ENCODE measurements at places on chromosomes 12 and 14.

GRCh38 chr12:643475-644302, 19.6 kb downstream of the NINJ2 start:
- DNase-seq: no peak

DNA sequence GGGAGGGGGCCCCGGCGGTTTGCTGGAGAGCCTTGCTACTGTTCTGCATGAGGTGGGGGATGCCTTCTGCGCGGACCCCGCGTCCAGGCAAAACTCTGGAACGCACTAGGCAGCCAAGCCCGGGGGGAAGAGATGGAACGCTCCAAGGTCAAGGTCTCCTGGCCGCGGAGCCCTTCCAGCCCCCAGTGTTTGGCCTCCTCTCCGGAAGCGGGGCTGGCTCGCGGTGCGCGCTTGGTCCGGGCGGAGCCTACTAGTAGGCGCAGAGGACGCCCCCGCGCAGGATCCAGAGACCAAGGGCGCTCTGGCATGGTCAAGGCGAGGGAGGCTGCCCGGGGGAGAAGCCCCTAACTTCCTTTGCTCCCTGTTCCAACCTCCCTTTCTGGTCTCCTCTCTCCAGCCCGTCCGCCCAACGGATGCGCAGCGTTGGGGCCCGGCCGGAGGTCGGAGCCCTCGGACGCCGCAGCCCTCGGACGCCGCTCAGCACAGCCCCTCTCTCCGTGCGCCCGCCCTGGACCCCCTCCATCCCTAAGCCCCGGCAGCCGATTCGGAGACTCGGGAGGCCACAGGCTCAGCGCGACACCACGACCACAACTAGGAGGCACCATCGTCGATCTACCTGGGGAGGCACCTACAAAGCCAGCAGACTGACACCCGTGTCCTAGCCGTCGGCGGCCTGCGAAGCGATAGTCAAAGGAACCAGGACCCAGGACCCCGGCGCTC, 669 bp upstream of the KCNK13 start:
- DNase-seq: no peak

DNA sequence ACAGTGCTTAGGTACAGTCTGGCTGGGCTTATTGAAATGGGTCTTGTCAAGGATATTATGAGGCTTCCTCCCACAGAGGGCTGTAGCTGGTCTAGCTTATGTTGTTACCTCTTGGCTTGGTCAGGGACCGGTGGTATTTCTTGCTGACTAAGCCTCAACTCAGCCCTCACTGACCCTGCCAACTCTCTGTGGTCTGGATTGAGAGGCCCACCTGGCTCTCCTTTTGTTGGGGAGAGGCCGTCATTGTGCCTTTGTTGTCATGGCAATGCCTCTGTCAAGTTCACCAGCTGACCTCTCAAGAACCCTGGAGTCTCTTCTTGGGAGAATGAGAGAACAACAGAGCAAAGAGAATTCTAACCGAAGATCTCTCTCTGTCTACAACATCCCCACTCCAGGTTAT, 245.6 kb upstream of the NPAS3 start:
- DNase-seq: no peak

DNA sequence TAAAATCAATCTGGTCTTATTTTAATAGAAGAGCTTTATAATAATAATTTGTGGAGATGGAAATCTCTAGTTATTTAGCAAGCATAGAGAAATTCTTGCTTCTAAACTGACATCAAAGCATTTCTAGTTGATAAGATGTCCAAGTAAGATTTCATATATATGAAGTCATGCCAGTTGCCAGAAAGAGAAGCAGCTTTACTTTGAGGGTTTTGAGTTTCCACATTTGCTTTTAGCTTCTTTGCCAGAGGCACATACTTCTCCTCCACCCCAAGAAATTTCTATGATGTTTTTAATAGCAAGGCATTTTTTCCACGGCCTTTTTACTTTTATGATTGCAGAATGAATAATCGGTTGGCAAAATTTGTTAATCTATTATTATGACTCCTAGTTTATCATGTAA, 24.2 kb upstream of the YAF2 start:
- DNase-seq: no peak

DNA sequence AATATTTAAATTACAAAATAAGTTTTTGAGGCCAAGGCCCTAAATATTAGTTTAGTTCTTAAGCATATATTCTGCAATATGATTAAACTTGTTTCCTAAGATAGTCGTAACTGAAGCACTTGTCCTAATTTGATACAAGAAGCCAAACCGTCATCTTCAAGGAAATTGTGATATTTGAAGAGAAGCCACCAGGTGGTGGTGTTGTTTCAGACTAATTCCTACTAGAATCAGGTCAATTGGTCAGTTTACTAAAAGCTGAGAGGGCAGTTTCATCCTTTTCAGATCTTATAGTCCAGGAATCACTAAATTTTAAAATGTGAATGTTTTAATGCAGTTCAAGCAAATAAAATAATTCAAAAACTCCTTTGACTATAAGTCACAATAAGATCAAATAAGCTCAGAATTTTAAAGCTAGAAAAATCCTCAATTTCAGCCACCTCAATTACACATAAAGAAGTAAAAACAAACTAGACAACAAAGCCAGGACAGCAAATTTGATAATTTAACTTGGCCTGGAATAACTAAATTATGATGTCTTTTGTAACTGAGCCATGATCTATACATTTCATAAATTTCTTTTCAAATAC, 7.1 kb upstream of the ARL1 start:
- no peak for DNase-seq

GRCh38 chr12:70892593-70892992, 27.9 kb downstream of the PTPRR start:
- DNase-seq: no peak

DNA sequence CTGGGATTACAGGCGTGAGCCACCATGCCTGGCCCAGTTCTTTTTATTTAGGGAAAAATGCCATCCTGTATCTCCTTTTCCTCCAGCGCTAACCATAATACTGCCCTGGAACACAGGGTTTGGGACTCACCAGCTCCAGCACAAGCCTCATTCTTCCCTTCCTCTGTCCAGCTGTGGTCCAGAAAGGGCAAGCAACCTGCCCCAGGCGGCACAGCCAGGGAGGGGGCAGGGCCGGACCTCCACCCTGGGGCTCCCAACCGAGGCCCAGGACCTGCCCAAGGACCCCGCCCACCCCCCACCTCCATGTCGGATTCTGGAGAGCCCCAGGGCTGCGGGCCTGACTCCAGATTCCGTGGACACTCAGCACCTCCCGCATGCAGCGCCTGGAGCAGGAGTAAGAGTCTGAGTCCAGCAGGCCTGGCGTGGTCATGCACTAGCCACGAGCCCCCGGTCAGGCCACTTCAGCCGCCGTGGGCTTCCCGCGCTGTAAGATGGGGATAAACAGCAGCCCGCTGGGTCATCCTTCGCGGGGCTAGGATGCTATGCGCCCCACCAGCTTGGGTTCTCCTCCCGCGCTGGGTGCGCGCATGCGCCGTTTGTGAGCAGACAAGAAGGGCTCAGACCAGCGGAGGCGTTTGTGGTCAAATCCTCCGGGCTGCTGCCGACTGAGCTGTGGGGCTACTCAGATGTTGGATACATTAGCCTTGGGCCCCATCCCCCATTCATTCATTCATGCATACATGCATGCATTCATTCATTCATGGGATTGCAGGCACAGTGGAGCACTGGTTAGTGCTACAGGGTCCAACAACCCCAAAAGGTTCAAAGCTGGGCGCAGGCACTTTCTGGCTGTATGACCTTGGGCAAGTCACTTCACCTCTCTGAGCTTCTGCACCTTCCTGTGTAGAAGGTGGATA, 16.3 kb downstream of the TMEM119 start:
- no peak for DNase-seq

- no peak for DNase-seq
These were observed 6.6 kb downstream of the PPHLN1 start for GRCh38 chr12:42332301-42333285.

- DNase-seq: no peak
These were observed 266.3 kb downstream of the APAF1 start for GRCh38 chr12:98911396-98911795.

Data from cortex of kidney (tissue), 1 donor.